ENCODE measurements at places on chromosomes 16 and 17.

DNA sequence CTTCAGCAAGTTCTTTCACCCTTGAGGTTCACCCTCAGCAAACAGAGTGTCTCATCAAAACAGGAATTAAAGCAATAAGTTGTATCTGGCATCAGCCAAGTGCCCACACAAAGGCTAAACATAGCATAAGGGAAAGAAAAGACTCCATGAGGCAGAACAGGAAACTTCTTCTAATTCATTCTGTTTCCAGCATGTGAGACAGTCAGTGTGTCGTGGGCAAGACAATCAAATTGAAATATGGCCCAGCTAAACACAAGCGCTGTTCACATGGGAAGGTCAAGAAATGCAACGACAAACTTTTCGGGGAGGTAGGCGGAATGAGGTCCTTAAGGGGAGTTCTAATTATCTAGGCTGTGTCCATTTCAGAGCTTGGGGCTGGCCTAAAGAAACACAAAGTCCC, 393.4 kb downstream of the HAPSTR1 start:
- no peak overlapping the region for H3K27ac ChIP-seq
- H3K27me3 ChIP-seq = no peaks in the 10 kb centered on the region
- no peak for DNase-seq
- no peaks in the 10 kb centered on the region for H3K4me1 ChIP-seq

DNA sequence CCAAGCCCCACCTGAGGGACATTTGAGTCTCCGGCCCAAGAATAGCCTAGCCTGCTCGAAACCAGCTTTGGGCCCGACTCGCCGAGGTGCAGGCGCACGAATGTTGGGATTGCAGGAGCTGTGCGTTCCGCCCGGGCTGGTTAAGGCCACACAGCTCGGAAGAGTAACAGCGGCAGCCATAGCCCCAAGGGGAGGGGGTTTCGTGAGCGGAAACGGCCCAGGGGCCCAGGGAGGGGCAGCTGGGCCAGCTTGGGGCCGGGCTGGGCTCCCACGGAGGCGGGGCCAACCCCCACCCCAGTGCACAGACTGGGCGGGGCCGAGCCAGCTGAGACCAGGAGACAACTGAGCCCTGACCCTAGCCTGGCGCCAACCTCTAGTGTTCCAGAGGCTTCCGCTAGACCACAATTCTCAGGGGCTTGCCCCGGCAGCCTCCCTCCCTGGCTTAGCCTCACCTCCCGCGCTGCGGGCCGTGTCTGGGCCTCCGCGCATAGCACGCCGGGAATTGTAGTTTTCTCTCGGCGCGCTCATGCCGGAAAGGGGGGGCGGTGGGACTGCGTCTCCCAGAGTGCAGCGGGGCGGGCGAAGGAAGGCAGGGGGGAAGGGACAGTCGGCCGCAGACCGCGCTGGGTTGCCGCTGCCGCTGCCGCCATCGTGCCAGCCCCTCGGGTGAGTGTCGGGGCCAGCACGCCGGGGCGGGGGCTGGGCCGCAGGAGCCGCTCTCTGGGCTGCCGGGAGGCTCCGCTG, at the start of gene NUTF2:
NUTF2 (plus strand) TSS at position 614 of the 744 bp plus-strand sequence. CDS start 18,198 bp downstream, outside the sequence.
- peaks cover 21% of the 10 kb centered on the region for H3K36me3 ChIP-seq
- peak within 1 kb of the TSS; percentile 95 for H3K4me3 ChIP-seq
- peaks cover 59% of the 10 kb centered on the region for H3K4me1 ChIP-seq
- no peaks in the 10 kb centered on the region for H3K27me3 ChIP-seq

DNA sequence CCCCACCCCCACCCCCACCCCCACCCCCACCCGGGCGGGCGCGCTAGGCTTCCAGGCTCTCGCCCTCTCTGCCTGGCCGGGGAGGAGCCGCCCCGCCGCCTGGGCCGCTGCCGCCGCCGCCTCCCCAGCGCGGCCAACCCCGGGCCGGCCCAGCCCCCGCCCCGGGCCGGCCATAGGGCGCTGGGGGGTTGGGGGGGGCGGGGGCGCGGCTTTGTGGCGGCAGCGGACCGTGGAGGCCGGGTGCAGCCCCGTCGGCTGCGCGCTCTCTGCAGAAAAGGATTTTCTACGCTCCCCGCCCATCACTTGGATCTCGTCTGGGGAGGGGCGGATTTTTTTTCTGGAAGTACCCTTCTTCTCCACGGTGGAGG, 230.9 kb downstream of the MRTFB start:
- no peak overlapping the region for H3K27ac ChIP-seq
- H3K4me1 ChIP-seq = peaks cover 23% of the 10 kb centered on the region
- H3K4me3 ChIP-seq = peak overlapping the region; percentile 75
- peaks cover 56% of the 10 kb centered on the region for H3K27me3 ChIP-seq
- peak; percentile 46 for DNase-seq

GRCh38 chr16:13919330-13919682, 648 bp upstream of the ERCC4 start:
- peaks cover 24% of the 10 kb centered on the region for H3K4me1 ChIP-seq
- peaks cover 5% of the 10 kb centered on the region for H3K36me3 ChIP-seq
- peak overlapping the region; percentile 91 for H3K4me3 ChIP-seq
- no peak for DNase-seq
- peak overlapping the region; percentile 89 for H3K27ac ChIP-seq
- H3K27me3 ChIP-seq = peaks cover 12% of the 10 kb centered on the region

- no peaks in the 10 kb centered on the region for H3K36me3 ChIP-seq
- peak overlapping the region; percentile 17 for H3K27ac ChIP-seq
- H3K4me1 ChIP-seq = peaks cover 20% of the 10 kb centered on the region
- H3K4me3 ChIP-seq = peak overlapping the region; percentile 15
- peaks cover 39% of the 10 kb centered on the region for H3K27me3 ChIP-seq
These were observed 3.6 kb upstream of the MAFG start for GRCh38 chr17:81931189-81931556.

- no peak overlapping the region for H3K4me3 ChIP-seq
- no peak overlapping the region for H3K27ac ChIP-seq
These were observed 1.9 kb downstream of the PABPN1L start for GRCh38 chr16:88864521-88864920.

- H3K4me3 ChIP-seq = no peak overlapping the region
- H3K36me3 ChIP-seq = no peaks in the 10 kb centered on the region
- peaks cover 15% of the 10 kb centered on the region for H3K27me3 ChIP-seq
- no peak overlapping the region for H3K27ac ChIP-seq
- DNase-seq = no peak
These were observed 14.0 kb downstream of the CARD14 start for GRCh38 chr17:80183581-80184422.

- H3K27ac ChIP-seq = no peak overlapping the region
- H3K4me1 ChIP-seq = no peaks in the 10 kb centered on the region
- DNase-seq = no peak
- no peaks in the 10 kb centered on the region for H3K36me3 ChIP-seq
- H3K4me3 ChIP-seq = no peak overlapping the region
These were observed 98.1 kb upstream of the SEC14L1 start for GRCh38 chr17:77042476-77043231.

GRCh38 chr16:49524216-49524946, 150.8 kb downstream of the C16orf78 start:
- H3K36me3 ChIP-seq = no peaks in the 10 kb centered on the region
- H3K4me3 ChIP-seq = no peak overlapping the region
- no peak overlapping the region for H3K27ac ChIP-seq
- DNase-seq = no peak

- peaks cover 22% of the 10 kb centered on the region for H3K4me1 ChIP-seq
- peak; percentile 80 for DNase-seq
- peaks cover 36% of the 10 kb centered on the region for H3K27me3 ChIP-seq
- H3K36me3 ChIP-seq = no peaks in the 10 kb centered on the region
- H3K4me3 ChIP-seq = peak overlapping the region; percentile 98
- peak overlapping the region; percentile 94 for H3K27ac ChIP-seq
These were observed 496 bp downstream of the EZH1 start for GRCh38 chr17:42744283-42744805.

GRCh38 chr17:1498233-1498632, 5.7 kb upstream of the MYO1C start:
- H3K27ac ChIP-seq = no peak overlapping the region
- peaks cover 7% of the 10 kb centered on the region for H3K36me3 ChIP-seq
- H3K27me3 ChIP-seq = peaks cover 4% of the 10 kb centered on the region

DNA sequence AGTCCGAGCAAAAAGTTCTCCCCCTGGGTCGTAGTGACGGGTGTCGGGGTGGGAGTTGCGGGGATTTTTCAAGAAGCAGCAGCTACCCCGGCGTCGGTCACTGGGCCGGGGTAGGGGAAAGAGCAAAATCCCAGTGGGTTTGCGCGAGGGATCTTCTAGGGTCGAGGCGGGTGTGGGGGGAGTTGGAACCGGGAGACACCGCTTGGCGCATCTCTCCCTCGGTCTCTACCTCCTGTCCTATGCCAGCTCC, 2.3 kb upstream of the UBTF start:
- peak overlapping the region; percentile 94 for H3K27ac ChIP-seq
- H3K4me1 ChIP-seq = peaks cover 16% of the 10 kb centered on the region
- peaks cover 18% of the 10 kb centered on the region for H3K36me3 ChIP-seq
- peak overlapping the region; percentile 90 for H3K4me3 ChIP-seq
- H3K27me3 ChIP-seq = peaks cover 7% of the 10 kb centered on the region

DNA sequence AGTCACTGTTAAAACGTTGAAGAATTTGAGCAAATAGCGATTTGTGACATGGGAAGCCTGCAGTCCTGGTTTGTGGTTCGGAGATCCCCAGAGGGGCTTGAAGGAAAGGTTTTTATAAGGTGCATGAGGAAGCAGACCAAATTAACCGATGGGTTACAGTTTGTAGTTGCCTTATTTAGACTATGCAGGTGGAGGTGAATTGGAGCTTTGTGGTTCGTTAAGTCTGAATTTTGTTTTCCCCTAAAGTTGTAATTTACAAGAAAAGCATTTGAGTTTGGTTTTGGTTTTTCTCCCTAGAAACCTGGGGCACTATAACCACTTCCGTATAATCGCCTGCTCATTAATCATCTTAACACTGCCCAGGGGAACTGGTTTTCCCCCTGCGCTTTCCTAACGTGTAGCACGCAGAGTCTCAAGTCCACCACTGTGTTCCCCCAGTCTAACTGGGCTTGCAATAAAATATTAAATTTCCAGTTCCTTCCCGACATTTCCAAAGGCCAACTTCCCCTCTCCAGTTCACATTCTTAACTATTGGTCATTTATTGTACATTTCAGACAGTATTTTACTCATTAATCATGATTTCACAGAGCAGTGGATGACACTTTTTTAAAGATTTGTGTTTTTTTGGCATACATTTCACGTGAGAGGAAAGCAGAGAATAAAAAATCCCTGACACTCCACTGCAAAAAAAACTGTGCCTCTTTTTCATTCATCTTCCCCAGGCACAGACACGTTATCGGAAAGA, 932 bp downstream of the ZNF267 start:
- H3K4me1 ChIP-seq = peaks cover 86% of the 10 kb centered on the region
- no peaks in the 10 kb centered on the region for H3K27me3 ChIP-seq
- H3K27ac ChIP-seq = peak overlapping the region; percentile 95
- peaks cover 58% of the 10 kb centered on the region for H3K36me3 ChIP-seq

DNA sequence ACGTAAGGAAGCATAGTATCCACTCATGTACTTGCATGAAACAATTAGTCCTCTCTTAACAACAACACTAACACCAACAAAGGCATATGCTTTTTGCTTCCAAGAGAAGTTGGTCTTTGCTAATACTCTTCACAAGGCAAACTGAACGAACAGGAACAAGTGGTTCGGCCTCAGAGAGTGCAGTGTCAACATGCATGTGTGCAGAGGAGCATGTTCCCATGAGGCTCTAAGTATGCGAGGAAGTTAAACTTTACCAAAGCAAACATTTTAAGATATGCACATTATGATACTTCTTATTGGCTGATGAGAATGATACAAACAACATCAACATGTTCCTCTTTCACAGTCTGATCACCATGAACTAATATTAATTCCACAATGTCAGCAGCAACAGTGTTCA, 285.3 kb upstream of the IRX5 start:
- DNase-seq = no peak
- H3K36me3 ChIP-seq = no peaks in the 10 kb centered on the region
- no peaks in the 10 kb centered on the region for H3K4me1 ChIP-seq
- H3K4me3 ChIP-seq = no peak overlapping the region
- H3K27me3 ChIP-seq = peaks cover 3% of the 10 kb centered on the region

DNA sequence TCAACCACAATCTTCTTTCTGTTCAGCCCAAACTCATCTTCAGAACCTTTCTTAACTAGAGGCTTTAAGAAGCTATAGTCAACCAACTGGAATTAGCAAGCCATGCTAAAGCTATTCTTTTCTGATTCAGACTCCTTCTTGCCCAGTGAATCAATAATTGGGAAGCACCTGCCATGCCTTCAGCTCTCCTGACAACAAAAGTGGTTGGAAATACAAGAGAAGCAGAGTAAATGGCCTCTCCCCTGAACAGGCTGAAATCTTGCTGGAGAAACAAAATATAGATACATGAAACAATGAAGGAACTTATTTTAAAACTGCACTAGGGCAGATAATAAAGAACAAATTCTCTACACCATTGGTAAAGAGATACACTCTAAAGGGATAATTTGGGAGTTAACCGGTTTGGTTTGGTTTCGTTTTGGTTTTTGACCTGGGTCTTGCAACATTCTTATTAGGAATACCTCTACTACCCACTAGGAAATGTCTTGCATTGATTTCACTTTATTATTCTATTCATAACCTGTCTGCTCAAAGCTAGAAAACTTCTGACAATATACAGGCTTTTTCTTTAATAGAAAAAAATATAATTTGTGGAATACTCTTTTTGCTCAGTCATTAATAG, 173.6 kb upstream of the DYNLRB2 start:
- no peak overlapping the region for H3K4me3 ChIP-seq
- peaks cover 4% of the 10 kb centered on the region for H3K27me3 ChIP-seq
- H3K4me1 ChIP-seq = no peaks in the 10 kb centered on the region
- H3K36me3 ChIP-seq = no peaks in the 10 kb centered on the region
- no peak for DNase-seq

DNA sequence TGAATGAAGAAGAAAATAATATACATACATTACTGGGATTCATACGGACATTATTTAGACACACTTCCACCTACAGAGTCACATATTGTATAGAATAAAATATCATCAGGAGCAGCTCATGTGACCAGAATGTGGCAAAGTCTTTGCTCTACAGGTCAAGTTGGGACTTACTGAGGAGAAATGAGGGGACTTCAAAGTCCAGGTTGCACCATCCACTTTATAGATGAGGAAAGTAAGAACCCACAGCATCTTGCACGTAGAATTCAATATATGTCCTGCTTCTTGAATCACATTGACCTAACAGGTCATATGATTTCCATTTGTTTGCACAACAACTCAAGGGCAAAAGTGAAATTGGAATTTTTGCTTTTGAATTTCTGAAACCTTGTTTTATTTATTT, 524.3 kb downstream of the WWOX start:
- DNase-seq = no peak
- no peak overlapping the region for H3K4me3 ChIP-seq
- no peaks in the 10 kb centered on the region for H3K36me3 ChIP-seq
- H3K27ac ChIP-seq = no peak overlapping the region
- no peaks in the 10 kb centered on the region for H3K4me1 ChIP-seq

DNA sequence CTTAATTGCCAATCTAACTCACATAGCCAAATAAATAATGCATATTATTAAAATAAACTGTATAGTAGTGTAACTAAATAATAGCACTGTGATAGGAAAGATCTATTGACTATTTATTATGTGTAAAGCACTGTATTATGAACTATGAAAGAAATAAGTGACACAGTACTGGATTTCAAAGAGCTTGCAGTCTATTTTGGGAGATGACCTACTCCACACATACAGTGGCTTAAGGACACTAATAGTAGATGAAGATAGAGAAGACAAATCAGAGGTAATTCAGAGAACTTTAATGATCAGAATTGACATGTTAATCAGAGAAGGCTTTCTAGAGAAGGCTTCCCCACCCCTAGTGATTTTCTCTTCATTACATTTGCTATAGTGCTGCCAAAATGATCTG, 14.6 kb downstream of the LASP1NB start:
- H3K27ac ChIP-seq = no peak overlapping the region
- no peak overlapping the region for H3K4me3 ChIP-seq
- DNase-seq = no peak
- H3K4me1 ChIP-seq = peaks cover 8% of the 10 kb centered on the region
- peaks cover 9% of the 10 kb centered on the region for H3K27me3 ChIP-seq
- no peaks in the 10 kb centered on the region for H3K36me3 ChIP-seq

- H3K27me3 ChIP-seq = peaks cover 78% of the 10 kb centered on the region
- H3K27ac ChIP-seq = no peak overlapping the region
- no peaks in the 10 kb centered on the region for H3K4me1 ChIP-seq
- no peak overlapping the region for H3K4me3 ChIP-seq
- no peak for DNase-seq
These were observed 17.8 kb downstream of the TTLL6 start for GRCh38 chr17:48799069-48799723.
